ENCODE measurements at places on chromosomes 16 and 17. TPM values are rescaled to one million over a fixed set of nuclear protein-coding genes. Genes with fewer than 3 reads are reported as not detected.

The KIF18B gene
- not detected for total RNA-seq

The LPO gene
- total RNA-seq: not detected

The NLRC5 gene
- total RNA-seq: 18.0 TPM

The CPNE7 gene
- 9.1 TPM for total RNA-seq

The MEFV gene
- total RNA-seq: 0.15 TPM

The GJD3 gene
- 0.35 TPM for total RNA-seq

The SLC7A6OS gene
- 12.4 TPM for total RNA-seq

The AANAT gene
- total RNA-seq: not detected

The C16orf92 gene
- not detected for total RNA-seq

The PPM1E gene
- total RNA-seq: not detected

The SPATA32 gene
- not detected for total RNA-seq

The ZG16 gene
- not detected for total RNA-seq

The DOC2A gene
- 0.23 TPM for total RNA-seq

The PIPOX gene
- 1.9 TPM for total RNA-seq

The KRT33A gene
- total RNA-seq: not detected

The SLC25A11 gene
- 51.1 TPM for total RNA-seq

The FBXW10 gene
- under 0.01 TPM for total RNA-seq

The EME1 gene
- 2.6 TPM for total RNA-seq

The SEPTIN12 gene
- not detected for total RNA-seq

The KIF19 gene
- total RNA-seq: not detected

The UBE2G1 gene
- total RNA-seq: 7.3 TPM

The CCL14 gene
- total RNA-seq: not detected

The CLEC3A gene
- total RNA-seq: not detected

The PIK3R5 gene
- total RNA-seq: not detected

The PRR29 gene
- total RNA-seq: 0.15 TPM

The CIBAR2 gene
- 0.15 TPM for total RNA-seq

The TSC2 gene
- total RNA-seq: 80.4 TPM

The CCR7 gene
- not detected for total RNA-seq

The CX3CL1 gene
- 0.83 TPM for total RNA-seq

Data from smooth muscle cell of the coronary artery (primary cell).